ENCODE measurements at places on chromosomes 6 and 20.

- DNase-seq, result no peak
These were observed 323.9 kb downstream of the FOXA2 start for GRCh38 chr20:22260506-22260905.

GRCh38 chr20:22690000-22690399 lies 105.6 kb upstream of the FOXA2 start:
- no peak for DNase-seq

- no peak for DNase-seq
These were observed 22.9 kb downstream of the ARHGAP18 start for GRCh38 chr6:129686941-129687627.

GRCh38 chr6:2854396-2854982 lies 12.8 kb upstream of the SERPINB1 start:
- DNase-seq, result no peak

GRCh38 chr6:44867571-44868334 lies 460.4 kb upstream of the RUNX2 start:
- DNase-seq, result no peak

GRCh38 chr6:113377362-113377942 lies 479.7 kb upstream of the MARCKS start:
- DNase-seq, result no peak

DNA sequence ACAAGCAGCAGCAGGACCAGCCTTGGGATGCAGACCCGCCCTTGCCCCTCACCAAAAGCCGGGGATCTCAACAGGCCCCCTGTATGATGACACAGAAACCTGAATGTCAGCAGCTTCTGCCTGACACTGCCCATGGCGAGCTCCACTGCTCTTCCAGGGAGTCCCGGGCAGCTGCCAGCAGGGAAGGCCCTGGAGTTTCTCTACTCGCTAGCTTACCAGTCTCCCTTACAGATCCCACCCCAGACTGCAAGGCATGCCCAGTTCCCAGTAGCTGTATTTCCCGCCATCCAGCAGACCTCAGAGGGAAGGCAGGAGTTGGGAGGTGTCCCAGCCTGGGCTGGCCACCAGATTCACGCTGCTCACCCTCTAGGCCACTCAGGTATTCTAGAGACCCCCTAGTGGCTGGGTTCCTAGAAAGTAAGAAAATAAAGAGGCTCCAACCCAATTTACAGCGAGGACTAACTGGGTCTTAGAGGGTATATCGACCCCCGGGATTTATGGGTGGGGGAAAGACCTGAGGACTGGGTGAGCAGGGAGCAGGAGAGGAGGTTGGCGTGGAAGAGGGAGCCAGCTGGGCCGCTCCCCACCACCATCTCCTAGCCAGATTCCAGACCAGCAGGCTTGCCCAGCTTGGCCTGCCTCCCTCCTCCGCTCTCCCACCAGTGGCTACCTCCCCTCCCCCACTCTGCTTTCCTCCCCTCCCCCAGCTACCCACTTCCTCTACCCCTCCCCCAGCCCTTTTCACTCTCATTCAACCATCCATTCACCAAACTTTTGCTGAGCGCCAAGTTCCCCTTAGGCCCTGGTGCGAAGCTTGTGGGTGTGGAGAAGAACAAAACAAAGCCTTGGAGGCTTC lies 9.7 kb upstream of the HMGA1 start:
- no peak for DNase-seq

DNA sequence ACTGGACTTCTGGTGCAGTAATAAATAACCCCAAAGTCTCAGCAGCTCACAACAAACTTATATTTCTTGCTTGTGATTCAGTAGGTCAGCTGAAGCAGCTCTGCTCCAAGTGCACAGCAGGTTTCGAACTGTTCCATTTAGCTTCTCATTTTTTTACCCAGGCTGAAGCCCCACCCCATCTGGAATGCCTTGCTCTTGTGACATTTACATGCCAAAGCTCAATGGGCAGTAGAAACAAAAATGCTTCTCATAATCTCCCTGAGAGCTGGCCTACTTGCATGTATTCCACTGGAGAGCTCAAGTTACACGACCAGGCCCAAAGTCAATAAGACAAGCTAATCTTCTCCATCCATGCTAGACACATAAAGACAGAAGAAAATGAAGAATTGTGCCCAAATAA lies 165.2 kb downstream of the HAO1 start:
- no peak for DNase-seq
